ENCODE measurements at places on chromosomes 12 and 14. TPM values are rescaled to one million over a fixed set of nuclear protein-coding genes. Genes with fewer than 3 reads are reported as not detected.

Gene PLEKHG7
- total RNA-seq = 19.0 TPM

Gene ZDHHC22
- not detected for total RNA-seq

DNA sequence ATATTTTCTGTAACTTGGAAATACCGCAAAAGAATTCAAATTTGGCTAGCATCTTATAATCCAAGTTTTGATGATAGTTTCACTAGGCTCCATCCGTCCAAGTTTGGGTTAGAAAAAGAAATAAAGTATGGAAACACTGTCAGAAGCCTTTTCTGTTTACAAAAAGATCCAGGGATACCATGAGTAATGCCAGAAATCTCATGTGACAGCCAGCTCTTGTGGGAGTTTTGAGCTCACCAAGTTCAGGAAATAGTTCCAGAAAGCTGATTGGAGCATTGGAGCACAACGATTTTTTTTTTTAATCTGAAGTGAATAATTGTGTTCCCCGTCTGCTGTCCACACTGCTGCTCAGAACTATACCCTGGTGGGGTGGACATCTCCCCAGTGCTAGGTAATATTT lies 229.7 kb upstream of the NPAS3 start:
- no peak for DNase-seq

DNA sequence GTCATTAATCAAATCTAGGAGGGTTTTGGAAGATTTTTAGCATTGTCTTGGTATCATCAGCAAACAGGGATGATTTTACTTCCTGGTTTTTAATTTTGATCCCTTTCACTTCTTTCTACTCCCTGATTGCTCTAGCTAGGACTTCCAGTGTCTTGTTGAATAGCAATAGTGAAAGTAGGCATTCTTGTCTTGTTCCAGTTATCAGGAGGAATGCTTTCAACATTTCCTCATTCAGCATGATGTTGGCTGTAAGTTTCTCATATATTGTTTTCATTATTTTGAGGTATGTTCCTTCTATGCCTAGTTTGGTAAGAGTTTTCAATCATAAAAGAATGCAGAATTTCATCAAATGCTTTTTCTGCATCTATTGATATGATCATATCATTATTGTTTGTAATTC lies 244.2 kb upstream of the CLEC14A start:
- DNase-seq = no peak

DNA sequence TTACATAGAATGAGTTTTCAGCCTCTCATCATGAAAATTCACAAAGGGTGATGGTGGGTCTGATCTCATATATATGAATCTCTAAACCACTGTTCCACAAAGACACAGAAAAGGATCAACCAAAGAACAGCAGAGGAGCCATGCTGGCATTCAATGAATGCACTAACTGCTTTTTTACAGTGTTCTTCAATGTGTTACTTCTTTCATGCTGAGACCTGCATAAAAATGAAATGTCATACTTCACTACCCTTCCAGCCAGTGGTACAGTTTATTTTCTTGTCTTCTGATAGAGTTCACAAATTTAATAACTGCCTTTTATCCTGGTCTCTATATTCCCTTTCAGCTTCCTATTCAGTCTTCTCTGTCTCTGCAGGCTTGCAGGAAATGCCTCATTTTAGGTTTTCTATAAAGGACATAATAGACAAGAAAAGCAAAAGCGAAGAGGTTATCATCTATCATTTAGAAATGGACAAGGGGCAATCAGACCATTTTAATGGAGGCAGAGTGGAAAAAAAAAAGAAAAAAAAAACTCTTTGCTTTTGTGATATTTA lies 836.7 kb upstream of the FOXG1 start:
- no peak for DNase-seq

DNA sequence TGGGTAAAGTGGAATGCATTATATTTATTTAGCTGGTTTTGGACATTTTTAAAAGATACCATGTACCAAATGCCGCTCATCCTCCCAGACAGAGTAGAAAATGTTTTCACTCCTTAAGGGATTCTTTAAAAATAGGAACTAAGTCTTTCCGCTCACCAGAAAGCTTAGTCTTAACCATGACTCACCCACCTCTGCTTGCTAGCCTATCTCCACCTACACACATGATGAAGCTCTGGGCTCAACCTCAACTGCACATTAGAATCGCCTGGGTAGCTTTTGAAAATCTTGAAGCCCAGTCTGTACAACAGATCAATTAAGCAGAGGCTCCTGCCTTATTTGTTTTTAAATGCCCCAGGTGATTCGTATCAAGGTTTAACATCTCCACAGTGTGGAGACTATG lies 260.5 kb downstream of the NEDD1 start:
- no peak for DNase-seq

All from Peyer's patch (tissue), 4 donors.